Stimulated activated CD8-positive, alpha-beta memory T cell treated with anti-CD3 and anti-CD28 coated beads, Interleukin-15, amount 100 ng/mL, for 24 hours (primary cell): ENCODE measurements at places on chromosomes 4 and X.

DNA sequence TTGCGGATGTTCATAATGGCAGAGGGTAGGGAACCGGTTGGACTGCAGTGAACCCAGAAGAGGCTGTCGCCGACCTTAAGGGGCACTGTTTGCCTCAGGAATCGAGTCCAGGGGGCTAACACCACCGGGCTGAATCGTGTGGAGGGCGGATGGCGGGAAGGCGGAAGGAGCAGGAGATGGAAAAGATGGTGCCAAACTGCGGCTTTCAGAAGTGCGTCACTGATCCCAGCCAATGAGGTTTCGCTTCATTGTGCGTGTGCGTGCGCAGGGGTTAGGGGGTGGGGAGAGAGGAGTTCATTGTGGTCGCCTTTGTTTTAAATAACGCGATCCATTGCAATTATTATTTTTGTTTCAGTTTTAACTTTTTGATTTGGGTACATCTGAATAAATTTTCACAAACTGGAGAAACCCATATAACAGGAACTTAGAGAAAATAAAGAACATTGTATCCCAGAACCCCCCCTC, at the start of gene NAA11:
TSS of gene NAA11 (minus strand) at position 198 of the 465 bp plus-strand sequence. CDS start at position 14, 184 bp downstream.
- DNase-seq = no peak

GRCh38 chr4:74133786-74134499, 24.0 kb upstream of the MTHFD2L start:
- no peak for DNase-seq

GRCh38 chr4:55617587-55618197, 18.4 kb downstream of the NMU start:
- DNase-seq = no peak

DNA sequence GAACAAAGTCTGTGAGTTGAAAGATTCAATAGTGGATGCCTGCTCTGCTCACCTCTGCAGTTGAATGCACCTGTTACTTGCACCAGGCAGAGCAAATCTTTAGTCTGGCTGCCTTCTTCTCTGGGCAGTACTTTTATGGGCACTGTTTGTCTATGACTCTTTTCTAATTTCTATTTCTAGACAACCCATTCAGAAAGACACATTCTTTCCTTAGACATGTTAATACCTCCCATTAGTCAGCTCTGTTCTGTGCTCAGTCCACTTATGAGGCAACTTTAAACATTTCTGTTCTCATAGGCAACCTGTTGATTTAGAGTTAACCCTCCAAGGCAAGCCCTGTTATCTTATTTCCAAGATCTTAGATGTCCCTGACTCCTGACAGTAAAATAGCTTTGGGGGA, 108.9 kb downstream of the SYNPO2 start:
- DNase-seq = no peak

DNA sequence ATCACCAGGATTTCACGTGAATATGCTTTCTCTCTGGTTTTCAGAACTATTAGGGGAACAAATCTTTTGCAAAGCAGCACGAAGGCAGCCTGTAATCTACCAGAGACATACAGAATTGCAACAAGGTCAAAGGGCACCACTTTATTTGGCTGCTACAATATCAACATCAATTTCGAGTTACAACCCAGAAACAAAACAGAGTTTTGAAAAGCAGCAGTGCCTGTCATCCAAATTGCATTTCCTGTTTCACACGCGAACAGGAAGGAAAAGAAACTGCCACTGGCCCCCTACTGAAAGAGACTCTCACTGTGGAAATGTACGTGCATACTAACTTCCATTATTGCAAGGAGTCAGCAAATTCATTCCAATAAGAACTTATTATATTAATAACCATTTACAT, 17.1 kb upstream of the C1QTNF7 start:
- DNase-seq = no peak

DNA sequence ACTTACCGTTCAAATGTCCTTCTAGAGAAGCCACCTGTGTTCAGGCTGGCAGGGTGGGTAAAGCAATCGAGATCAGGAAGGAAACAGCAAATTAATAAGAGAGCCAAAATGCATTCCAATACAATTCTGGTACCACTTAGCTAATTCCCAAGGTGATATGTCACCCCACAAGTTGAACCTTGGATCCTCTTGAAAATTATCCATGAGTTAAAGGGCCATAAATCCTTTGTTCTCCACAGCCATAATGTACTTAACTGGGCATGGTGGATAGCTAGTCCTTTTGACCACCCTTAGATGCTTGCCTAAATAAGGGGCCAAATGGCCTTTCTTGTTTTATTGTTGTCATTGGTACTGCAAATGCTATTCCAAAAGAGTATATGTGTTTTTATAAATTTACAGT, 2.0 kb downstream of the TNMD start:
- DNase-seq = no peak

GRCh38 chrX:31236231-31236630, 164.4 kb upstream of the FTHL17 start:
- DNase-seq = no peak

DNA sequence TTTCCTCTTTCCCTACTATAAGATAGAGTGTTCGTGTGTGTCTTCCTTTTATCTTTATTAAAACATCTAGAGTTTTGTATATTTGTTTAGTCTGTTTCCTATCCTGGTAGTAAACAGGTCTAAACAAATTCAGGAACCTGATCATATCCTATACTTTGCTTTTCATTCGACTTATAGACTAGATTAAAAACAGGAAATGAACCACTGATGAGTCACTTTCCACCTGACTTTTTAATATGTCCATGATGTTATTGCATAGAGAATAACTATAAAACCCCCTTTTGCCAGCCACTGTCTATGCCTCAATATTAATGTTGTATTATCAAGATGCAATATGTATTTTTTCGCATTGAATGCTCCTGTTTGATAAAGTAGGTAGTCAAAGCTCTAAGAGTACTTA, 1794.0 kb downstream of the STIM2 start:
- no peak for DNase-seq

GRCh38 chr4:68750555-68750954, 65.2 kb upstream of the UGT2B10 start:
- no peak for DNase-seq

GRCh38 chr4:109559625-109559982, 442 bp upstream of the MCUB start:
- peak; percentile 20 for DNase-seq

- DNase-seq = no peak
Observed at GRCh38 chr4:100248476-100248875, 58.2 kb upstream of the DDIT4L start.

GRCh38 chrX:87045352-87045751, 472.2 kb upstream of the KLHL4 start:
- no peak for DNase-seq

GRCh38 chr4:36133658-36134057, 110.7 kb downstream of the ARAP2 start:
- no peak for DNase-seq

DNA sequence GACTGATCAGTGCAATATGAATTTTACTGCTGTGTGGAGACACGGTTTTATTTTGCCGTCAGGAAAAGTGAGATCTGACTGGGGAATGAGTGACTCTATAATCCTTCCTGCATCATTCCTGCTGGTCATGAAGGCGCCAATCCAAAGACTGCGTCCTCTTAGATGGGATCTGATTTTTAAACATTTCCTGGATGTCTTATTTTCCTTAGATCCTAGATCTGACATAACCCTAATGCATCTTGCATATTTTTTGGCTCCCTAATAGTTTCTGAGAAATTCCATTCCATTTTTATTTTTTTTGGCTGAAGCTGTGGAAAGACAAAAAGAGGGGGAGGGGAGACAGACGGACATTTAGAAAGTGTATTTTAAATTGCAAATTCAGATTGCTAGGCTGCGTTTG, 454.9 kb upstream of the FAT1 start:
- no peak for DNase-seq

GRCh38 chr4:144701683-144702233, 55.8 kb downstream of the HHIP start:
- DNase-seq = no peak

- no peak for DNase-seq
Observed at GRCh38 chrX:38086451-38087215, 80.3 kb downstream of the SYTL5 start.

- no peak for DNase-seq
Observed at GRCh38 chr4:123546573-123547060, 150.0 kb downstream of the SPRY1 start.

- DNase-seq = no peak
Observed at GRCh38 chr4:10075953-10076391, 40.6 kb downstream of the WDR1 start.

DNA sequence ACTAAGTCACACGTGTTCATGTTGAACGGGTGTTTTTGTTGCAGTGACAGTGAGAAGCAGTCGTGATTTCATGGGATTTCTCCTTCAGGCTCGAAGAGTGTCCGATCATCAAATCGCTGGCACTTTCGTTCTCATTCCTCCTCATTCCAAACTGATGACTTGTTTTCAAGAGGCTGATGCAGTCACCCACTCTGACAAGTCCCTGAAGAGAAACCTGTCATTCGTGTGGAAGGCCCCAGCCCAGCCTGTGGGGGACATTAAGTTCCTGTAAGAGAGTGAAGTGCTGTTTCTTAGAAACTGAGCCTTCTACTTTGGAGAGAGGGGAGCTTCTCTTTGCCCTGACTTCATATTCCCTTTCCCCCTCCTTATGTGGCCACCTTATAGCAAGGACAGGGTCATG, 8.0 kb downstream of the REELD1 start:
- no peak for DNase-seq

- DNase-seq = no peak
Observed at GRCh38 chr4:42706086-42706485, 49.2 kb upstream of the ATP8A1 start.

GRCh38 chr4:85398276-85398675, 76.7 kb upstream of the ARHGAP24 start:
- DNase-seq = no peak

DNA sequence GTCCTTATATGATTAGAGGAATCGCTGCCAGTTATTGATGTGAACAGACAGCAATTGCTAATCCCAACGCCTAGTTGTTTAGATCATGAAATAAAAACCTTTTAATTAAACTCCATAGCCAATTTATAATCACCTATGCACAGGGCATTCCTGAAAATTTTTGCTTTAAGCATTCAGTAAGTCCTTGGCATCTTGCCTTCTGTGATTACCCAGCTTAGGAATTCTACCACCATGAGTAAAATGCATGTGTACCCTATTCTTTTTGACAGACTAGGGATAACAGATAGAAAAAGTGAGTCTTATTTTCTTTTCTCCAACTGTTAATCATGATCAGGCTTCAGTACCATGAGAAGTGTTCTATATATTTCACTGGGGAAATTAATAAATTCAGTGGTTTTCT, 995.3 kb upstream of the GRIA3 start:
- DNase-seq = no peak

DNA sequence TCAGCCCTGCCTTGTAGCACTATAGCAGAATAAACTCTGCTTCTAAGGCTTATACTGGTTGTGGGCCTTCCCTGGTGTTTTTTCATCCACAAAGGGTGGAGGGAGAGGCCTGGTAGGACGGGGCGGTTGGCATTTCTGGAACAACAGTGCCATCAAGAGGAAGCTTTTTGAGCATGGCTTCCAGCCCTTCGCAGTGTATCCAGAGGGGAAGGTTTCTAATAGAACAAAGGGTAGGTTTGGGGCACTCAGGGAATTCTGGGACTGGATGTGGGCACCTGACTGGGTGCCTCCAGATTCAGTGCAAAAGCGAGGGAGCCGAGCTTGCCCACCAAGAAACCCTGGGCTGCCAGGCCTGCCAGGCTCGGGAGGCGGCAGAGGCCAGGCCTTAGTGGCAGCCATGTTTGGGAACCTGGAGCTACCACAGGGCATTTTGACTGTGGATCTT, 229.6 kb upstream of the AGTR2 start:
- DNase-seq = no peak

DNA sequence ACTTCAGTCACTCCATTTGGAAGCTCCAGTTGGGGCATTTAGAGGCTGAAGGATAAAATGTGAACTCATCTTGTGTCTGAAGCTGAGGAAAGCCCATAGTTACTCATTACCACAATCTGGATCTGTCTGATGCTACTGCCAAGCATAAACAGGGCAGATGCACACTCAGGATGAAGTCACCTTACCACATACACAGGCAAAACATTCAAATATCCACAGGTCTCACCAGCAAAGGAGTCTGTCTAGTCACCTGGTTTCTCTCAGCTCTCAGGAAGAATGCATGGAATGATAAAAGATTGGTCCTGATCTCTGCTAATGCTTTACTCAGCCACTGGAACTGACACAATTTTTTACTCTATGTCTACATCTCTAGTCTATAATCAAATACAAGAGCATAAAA, 13.0 kb upstream of the ODAPH start:
- DNase-seq = no peak

DNA sequence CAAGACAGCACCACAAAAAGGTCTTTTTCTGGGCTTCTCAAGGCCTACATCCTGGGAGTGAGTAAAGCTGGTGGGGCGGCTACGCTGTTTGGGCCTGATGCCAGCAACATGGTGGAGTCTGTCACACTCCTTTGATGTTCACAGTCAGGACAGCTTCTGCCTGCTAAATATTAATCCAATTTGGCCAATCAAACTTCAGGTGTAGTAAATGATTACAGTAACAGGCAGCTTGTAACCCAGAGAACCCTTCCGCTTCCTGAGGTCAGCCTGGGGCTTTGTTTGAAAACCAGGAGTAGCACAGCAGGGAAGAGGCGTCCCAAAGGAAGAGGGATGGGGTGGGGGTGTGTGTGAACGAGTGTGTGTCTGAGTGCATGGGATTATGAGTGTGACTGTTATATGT, 220.4 kb downstream of the MAML3 start:
- no peak for DNase-seq

GRCh38 chrX:434946-435345, 48.2 kb upstream of the PPP2R3B start:
- no peak for DNase-seq

- DNase-seq = no peak
Observed at GRCh38 chr4:152479428-152480026, 56.4 kb downstream of the FBXW7 start.

DNA sequence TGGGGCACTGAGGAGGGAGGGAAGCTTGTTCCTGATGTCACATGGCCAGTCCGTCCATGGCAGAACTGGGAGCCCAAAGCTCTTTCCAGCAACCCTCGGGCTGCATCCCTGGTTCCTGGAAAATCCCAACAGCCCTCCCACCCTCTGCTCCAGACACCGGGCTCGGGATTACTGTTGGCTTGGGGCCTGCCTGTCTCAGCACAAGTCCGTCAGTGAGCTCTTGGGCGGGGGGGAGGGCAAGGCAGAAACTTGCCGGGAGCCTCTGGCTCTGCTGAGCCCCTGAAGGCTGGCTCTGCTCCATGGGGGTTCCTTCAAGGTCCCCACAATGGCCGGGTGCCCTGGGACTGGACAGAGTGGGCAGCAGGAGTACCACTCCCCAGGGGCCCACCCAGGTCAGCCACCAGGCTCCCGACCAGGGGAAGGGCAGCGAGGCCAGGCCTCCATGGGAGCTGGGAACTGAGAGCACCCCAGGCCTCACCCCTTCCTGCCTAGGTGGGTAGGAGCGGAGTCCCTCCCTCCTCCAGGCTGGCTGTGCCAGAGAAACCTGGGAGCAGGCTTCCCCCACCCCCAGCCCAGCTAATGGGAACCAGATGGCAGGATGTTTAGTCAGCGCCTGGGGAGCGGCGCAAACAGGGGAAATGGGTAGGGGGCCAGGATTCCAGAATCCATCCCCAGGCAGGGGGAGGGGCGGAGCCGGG, 6.4 kb upstream of the HAUS7 start:
- DNase-seq = no peak
